Nasal cavity respiratory epithelium epithelial cell of viscerocranial mucosa (primary cell): ENCODE measurements at places on chromosomes 11 and 22. TPM values are rescaled to one million over a fixed set of nuclear protein-coding genes. Genes with fewer than 3 reads are reported as not detected.

Gene NLRP10
- total RNA-seq, result 1.6 and 6.8 TPM in 2 replicates

Gene CCDC89
- total RNA-seq, result 0.14 TPM in 1 of 2 replicates, not detected in the other

Gene SPA17
- 2.4 and 4.1 TPM in 2 replicates for total RNA-seq

Gene SLC37A2
- total RNA-seq, result 26.7 and 39.7 TPM in 2 replicates

Gene NDUFS3
- total RNA-seq, result 46.7 and 63.6 TPM in 2 replicates

Gene PATE4
- total RNA-seq, result not detected in 2 replicates

Gene OR51B2
- not detected in 2 replicates for total RNA-seq

Gene HMGXB4
- 18.9 and 21.5 TPM in 2 replicates for total RNA-seq

Gene CCDC87
- total RNA-seq, result under 0.01 and 0.21 TPM in 2 replicates

Gene PLEKHB1
- 0.21 TPM in 1 of 2 replicates, not detected in the other for total RNA-seq

Gene TMPRSS13
- 3.6 and 6.8 TPM in 2 replicates for total RNA-seq

Gene GDPD4
- not detected in 2 replicates for total RNA-seq

Gene JAML
- total RNA-seq, result not detected in 2 replicates

Gene RAB39A
- not detected in 2 replicates for total RNA-seq

Gene BEST1
- total RNA-seq, result 2.3 and 2.4 TPM in 2 replicates

Gene SYT12
- total RNA-seq, result 0.34 and 10.2 TPM in 2 replicates

Gene OR5T2
- not detected in 2 replicates for total RNA-seq

Gene C11orf42
- not detected in 2 replicates for total RNA-seq

Gene BARX2
- 2.7 and 4.1 TPM in 2 replicates for total RNA-seq

Gene NAALADL1
- total RNA-seq, result 5.8 and 7.2 TPM in 2 replicates

Gene TRIM34
- 3.8 and 6.2 TPM in 2 replicates for total RNA-seq

Gene AQP11
- total RNA-seq, result 0.34 and 0.43 TPM in 2 replicates

Gene BTG4
- 0.34 and 0.43 TPM in 2 replicates for total RNA-seq

Gene TSSK2
- total RNA-seq, result under 0.01 TPM in 1 of 2 replicates, not detected in the other

Gene VPREB3
- not detected in 2 replicates for total RNA-seq

Gene ACRV1
- not detected in 2 replicates for total RNA-seq

Gene APLNR
- not detected in 2 replicates for total RNA-seq

Gene MS4A6E
- not detected in 2 replicates for total RNA-seq

Gene ZNF280A
- under 0.01 TPM in 1 of 2 replicates, not detected in the other for total RNA-seq

Gene GGTLC2
- total RNA-seq, result not detected in 2 replicates

Gene SLC17A6
- total RNA-seq, result under 0.01 TPM in 1 of 2 replicates, not detected in the other

Gene RASD2
- total RNA-seq, result under 0.01 and 0.14 TPM in 2 replicates

Gene CNIH2
- under 0.01 and 0.14 TPM in 2 replicates for total RNA-seq

Gene SHANK2
- 2.7 and 9.8 TPM in 2 replicates for total RNA-seq

Gene DBX1
- not detected in 2 replicates for total RNA-seq

Gene SNX32
- 0.68 and 1.2 TPM in 2 replicates for total RNA-seq

Gene OR10A2
- total RNA-seq, result not detected in 2 replicates

Gene BIK
- 22.9 and 30.5 TPM in 2 replicates for total RNA-seq

Gene HBG1
- not detected in 2 replicates for total RNA-seq

Gene ALX4
- not detected in 2 replicates for total RNA-seq

Gene RPS13
- total RNA-seq, result 717 and 1,374 TPM in 2 replicates

Gene APOBEC3F
- total RNA-seq, result 2.1 and 4.3 TPM in 2 replicates

Gene OR5D18
- total RNA-seq, result not detected in 2 replicates

Gene MIAT
- 0.34 and 0.57 TPM in 2 replicates for total RNA-seq

Gene MRGPRX4
- not detected in 2 replicates for total RNA-seq

Gene NEU3
- total RNA-seq, result 8.2 and 10.8 TPM in 2 replicates

Gene GRAP2
- total RNA-seq, result not detected in 2 replicates

Gene NECTIN1
- 126 and 414 TPM in 2 replicates for total RNA-seq

Gene LRRC74B
- not detected in 2 replicates for total RNA-seq

Gene VSTM5
- under 0.01 and 0.43 TPM in 2 replicates for total RNA-seq

Gene PRODH
- 6.2 and 9.4 TPM in 2 replicates for total RNA-seq
